ENCODE measurements at places on chromosomes 3 and 15. TPM values are rescaled to one million over a fixed set of nuclear protein-coding genes. Genes with fewer than 3 reads are reported as not detected.

- H3K36me3 ChIP-seq = peaks cover 2% of the 10 kb centered on the region
- peaks cover 2% of the 10 kb centered on the region for H3K27me3 ChIP-seq
- no peaks in the 10 kb centered on the region for H3K4me1 ChIP-seq
- no peak overlapping the region for H3K27ac ChIP-seq
- H3K4me3 ChIP-seq = no peak overlapping the region
Observed at GRCh38 chr15:59205839-59206622, 612 bp upstream of the LDHAL6B start.

DNA sequence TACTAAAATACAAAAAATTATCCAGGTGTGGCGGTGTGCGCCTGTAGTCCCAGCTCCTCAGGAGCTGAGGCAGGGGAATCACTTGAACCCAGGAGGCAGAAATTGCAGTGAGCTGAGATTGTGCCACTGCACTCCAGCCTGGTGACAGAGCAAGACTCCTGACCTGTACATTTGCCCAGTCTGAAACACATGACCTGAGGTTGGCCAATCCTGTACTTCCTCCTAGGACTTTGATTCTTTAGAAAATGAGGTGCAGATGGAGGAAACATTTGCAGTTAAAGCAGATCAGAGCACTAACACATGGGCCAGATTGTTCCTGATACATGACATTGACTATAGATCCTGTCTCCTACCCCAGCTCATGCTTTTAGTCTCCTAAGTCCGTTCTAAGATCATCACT, 28.9 kb upstream of the LPP start:
- no peak overlapping the region for H3K27ac ChIP-seq
- H3K36me3 ChIP-seq = no peaks in the 10 kb centered on the region
- no peak for DNase-seq
- no peak overlapping the region for H3K4me3 ChIP-seq
- peaks cover 6% of the 10 kb centered on the region for H3K4me1 ChIP-seq

GRCh38 chr15:89335298-89336041, 846 bp upstream of the POLG start:
- no peak for DNase-seq
- H3K27ac ChIP-seq = peak overlapping the region; percentile 93
- peaks cover 8% of the 10 kb centered on the region for H3K27me3 ChIP-seq
- peak overlapping the region; percentile 84 for H3K4me3 ChIP-seq
- peaks cover 46% of the 10 kb centered on the region for H3K4me1 ChIP-seq

- no peaks in the 10 kb centered on the region for H3K36me3 ChIP-seq
- no peaks in the 10 kb centered on the region for H3K4me1 ChIP-seq
- no peak for DNase-seq
- no peaks in the 10 kb centered on the region for H3K27me3 ChIP-seq
- H3K4me3 ChIP-seq = no peak overlapping the region
Observed at GRCh38 chr3:27095553-27096222, 273.5 kb downstream of the NEK10 start.

- no peak overlapping the region for H3K4me3 ChIP-seq
- no peaks in the 10 kb centered on the region for H3K36me3 ChIP-seq
Observed at GRCh38 chr3:14771593-14772497, 46.9 kb upstream of the FGD5 start.

Gene CMTM7
- total RNA-seq = 47.0 TPM

Gene CHST13
- total RNA-seq = not detected

- no peaks in the 10 kb centered on the region for H3K4me1 ChIP-seq
- DNase-seq = no peak
- no peak overlapping the region for H3K4me3 ChIP-seq
- no peaks in the 10 kb centered on the region for H3K36me3 ChIP-seq
Observed at GRCh38 chr3:72041511-72041910, 256.6 kb upstream of the PROK2 start.

Gene SLC6A20
- total RNA-seq = not detected

DNA sequence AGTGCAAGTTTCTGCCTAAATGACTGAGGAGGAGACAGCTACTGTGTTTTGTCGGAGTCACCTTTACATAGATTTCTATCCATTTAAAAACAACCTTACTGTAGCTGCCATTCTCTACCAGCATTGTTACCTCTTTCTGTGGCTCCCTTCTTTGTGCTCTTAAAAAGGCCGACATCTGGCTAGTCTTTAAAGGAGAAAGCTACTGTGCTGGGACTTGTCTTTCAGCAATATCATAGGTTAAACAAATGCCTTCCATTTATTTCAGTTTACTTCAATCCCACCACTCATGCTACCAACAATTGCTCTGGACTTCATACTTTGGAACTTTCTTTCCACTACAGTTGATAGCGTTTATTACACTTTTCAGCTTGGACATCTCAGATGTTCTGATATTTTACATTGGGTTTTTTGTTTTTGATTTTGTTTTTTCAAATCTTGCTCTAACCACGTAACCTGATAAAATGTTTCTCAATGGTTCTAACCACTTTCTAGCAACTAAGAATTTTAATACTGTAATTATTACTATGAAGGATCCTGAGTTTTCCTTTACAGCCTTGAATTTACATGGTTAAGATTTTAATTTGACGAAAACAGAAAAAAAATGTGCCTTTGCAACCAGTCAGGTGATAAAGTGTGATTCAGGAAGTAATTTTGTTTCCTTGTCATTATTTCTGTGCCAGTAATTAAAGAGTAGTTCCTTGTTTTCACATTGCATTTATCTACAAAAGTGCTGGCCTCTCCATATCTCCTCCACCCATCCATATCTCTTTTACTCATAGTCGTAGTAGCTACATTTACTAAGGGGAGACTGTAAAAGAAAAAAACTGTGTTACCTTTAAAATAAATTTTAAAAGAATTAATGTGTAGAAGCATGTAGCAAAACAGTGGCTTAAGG, 1.3 kb upstream of the CBLB start:
- H3K4me3 ChIP-seq = peak overlapping the region; percentile 94
- no peak overlapping the region for H3K27ac ChIP-seq
- no peak for DNase-seq
- H3K36me3 ChIP-seq = peaks cover 29% of the 10 kb centered on the region

GRCh38 chr3:176954517-176954916, 242.8 kb downstream of the TBL1XR1 start:
- H3K27me3 ChIP-seq = peaks cover 3% of the 10 kb centered on the region
- H3K4me1 ChIP-seq = no peaks in the 10 kb centered on the region
- no peak overlapping the region for H3K27ac ChIP-seq
- H3K36me3 ChIP-seq = no peaks in the 10 kb centered on the region

Gene XIRP1
- 0.03 TPM for total RNA-seq

DNA sequence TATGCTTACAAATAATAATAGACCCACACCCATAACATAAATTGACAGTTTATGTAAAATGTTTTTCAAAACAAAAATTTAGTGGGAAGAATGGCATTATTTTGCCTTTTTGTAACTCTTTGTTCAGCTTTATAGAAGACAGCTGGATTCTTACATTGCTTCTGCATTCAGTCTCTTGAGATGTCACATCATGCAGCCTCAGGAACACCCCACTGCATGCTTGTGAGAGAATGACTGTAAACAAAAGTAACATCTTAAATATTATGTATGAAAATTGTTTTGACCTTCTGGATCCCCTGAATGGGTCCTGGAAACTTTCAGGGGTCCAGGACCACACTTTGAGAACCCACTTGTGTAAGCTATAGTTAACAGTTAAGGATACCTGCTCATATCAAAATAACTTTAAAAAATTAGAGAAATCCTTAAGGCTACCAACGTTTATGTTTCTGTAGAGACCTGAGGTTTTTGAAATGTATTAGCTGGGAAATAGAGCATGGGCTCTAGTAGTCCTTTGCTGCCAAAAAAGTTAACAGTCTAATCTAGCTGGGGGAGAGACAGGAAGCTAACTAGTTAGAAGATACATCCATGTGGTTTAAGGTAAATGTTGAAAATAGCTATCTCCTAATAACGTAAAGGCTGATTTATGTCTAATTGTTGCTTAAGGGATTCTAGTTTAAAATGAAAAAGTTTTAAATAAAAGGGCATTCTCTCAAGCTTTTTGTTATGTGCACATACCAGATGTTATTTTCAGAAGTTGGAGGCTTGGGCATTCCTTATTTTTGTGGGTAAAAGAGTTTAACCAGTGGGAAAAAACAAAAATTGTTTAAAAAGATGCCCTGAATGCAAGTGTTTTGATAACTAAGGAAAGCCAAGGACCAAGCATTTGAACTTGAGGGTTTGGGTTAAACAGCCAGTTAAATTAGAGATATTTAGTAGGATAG, 3.8 kb downstream of the USP3 start:
- peaks cover 6% of the 10 kb centered on the region for H3K36me3 ChIP-seq
- peak overlapping the region; percentile 14 for H3K27ac ChIP-seq
- H3K4me1 ChIP-seq = peaks cover 76% of the 10 kb centered on the region
- H3K27me3 ChIP-seq = no peaks in the 10 kb centered on the region
- no peak for DNase-seq

DNA sequence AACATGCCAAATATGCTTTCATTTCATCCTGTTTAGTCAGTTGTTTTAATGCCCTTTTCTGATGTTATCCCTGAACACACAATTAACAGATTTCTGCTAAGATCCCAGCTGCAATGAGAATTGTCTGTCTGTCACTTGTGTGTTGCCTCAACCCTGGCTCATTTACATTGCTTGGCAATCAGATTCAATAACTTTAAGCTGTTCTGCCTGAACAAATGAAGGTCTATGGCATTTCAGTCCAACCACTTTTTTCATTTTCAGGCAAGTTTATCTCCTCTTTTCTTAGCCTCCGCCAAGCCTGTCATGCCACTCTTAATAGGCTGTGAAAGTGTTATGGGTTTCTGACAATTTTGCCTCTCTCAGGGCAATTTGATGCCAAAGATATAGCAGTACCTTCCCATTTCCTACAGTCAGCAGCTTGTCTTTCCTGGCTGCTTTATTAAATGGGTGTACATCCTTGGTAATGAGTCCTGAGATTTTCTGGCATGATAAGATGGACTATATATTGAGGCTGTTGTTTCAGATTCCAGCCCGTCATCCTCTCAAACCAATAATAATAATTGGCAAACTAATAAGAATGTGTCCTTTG, 68.7 kb upstream of the ADAMTS9 start:
- H3K4me1 ChIP-seq = no peaks in the 10 kb centered on the region
- H3K36me3 ChIP-seq = no peaks in the 10 kb centered on the region

DNA sequence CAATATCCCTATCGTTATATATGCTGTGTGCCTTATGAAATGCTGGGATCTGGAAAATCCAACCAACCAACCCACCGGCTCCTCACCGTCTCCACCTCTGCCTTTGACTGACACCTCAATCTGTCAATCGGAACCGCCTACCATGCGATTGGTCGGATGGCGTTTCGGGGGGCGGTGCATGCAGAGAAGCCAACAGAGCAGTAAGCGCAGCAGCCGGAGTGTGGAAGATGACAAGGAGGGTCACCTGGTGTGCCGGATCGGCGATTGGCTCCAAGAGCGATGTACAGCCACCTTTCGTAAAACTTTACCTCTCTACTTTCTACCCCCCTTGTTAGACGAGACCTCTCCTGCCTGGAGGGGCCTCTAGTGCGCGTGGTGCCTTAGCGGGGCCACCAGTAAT, 6.3 kb downstream of the CLK3 start:
- no peak overlapping the region for H3K27ac ChIP-seq
- no peak for DNase-seq
- H3K4me3 ChIP-seq = no peak overlapping the region
- no peaks in the 10 kb centered on the region for H3K27me3 ChIP-seq
- peaks cover 65% of the 10 kb centered on the region for H3K4me1 ChIP-seq
- peaks cover 96% of the 10 kb centered on the region for H3K36me3 ChIP-seq

Gene SAMD7
- not detected for total RNA-seq

- H3K4me3 ChIP-seq = no peak overlapping the region
- no peaks in the 10 kb centered on the region for H3K27me3 ChIP-seq
- no peak overlapping the region for H3K27ac ChIP-seq
- DNase-seq = no peak
- H3K4me1 ChIP-seq = no peaks in the 10 kb centered on the region
Observed at GRCh38 chr3:57948781-57949242, 59.4 kb upstream of the FLNB start.

Gene ZNF860
- total RNA-seq = 0.08 TPM

DNA sequence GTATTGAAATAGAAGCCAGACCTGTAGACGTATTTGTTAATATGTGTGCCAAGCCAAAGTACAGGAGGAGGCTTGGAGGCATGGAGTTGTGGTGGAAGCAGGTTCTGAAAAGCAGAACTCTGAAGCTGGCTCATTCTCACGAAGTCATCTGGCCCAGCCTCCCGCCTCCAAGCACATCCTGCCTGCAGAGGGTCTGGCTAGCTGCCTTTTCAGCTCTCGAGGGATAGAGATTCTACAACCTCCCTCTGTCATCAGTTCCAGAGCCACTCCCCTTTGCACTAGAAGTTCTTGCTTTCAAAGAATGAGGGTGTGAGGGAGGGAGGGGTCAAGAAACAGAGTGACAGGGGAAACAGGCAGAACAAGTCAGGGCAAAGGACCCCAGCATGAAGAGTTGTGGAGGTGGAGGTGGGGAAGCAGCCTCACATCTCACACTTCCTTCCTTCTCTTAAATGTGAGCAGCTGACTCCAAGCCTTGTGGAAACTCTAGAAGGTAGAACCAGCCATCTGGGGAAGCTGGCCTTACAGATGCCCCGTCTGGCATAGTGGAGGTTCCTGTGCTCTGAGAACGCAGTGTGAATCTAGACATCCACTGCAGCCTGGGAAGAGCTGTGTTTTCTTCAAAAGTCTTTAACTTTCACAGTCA, 95.3 kb downstream of the SLC49A4 start:
- H3K4me1 ChIP-seq = peaks cover 29% of the 10 kb centered on the region
- no peak overlapping the region for H3K4me3 ChIP-seq
- H3K27me3 ChIP-seq = peaks cover 5% of the 10 kb centered on the region
- H3K27ac ChIP-seq = no peak overlapping the region

- no peak overlapping the region for H3K27ac ChIP-seq
- DNase-seq = no peak
- no peak overlapping the region for H3K4me3 ChIP-seq
- H3K4me1 ChIP-seq = no peaks in the 10 kb centered on the region
Observed at GRCh38 chr3:63384382-63384781, 106.3 kb downstream of the SYNPR start.

Gene PRR20G
- not detected for total RNA-seq

Gene ADAMTS17
- 0.38 TPM for total RNA-seq

Gene GNAT1
- total RNA-seq = not detected

GRCh38 chr3:117434661-117435412, 725.3 kb downstream of the TUSC7 start:
- DNase-seq = no peak
- no peak overlapping the region for H3K27ac ChIP-seq
- no peaks in the 10 kb centered on the region for H3K4me1 ChIP-seq
- H3K4me3 ChIP-seq = no peak overlapping the region

Gene SUSD5
- total RNA-seq = not detected

Gene OR5K2
- not detected for total RNA-seq

Gene FOXB1
- 5.2 TPM for total RNA-seq

GRCh38 chr3:107910713-107911259, 180.0 kb downstream of the CD47 start:
- H3K4me1 ChIP-seq = peaks cover 16% of the 10 kb centered on the region
- H3K4me3 ChIP-seq = no peak overlapping the region
- H3K27ac ChIP-seq = no peak overlapping the region
- peaks cover 3% of the 10 kb centered on the region for H3K27me3 ChIP-seq

- DNase-seq = no peak
- no peaks in the 10 kb centered on the region for H3K27me3 ChIP-seq
- no peak overlapping the region for H3K27ac ChIP-seq
- H3K4me3 ChIP-seq = no peak overlapping the region
- H3K4me1 ChIP-seq = no peaks in the 10 kb centered on the region
Observed at GRCh38 chr3:8485141-8485870, 16.3 kb upstream of the LMCD1 start.

GRCh38 chr3:18575573-18575972, 150.4 kb upstream of the SATB1 start:
- no peak overlapping the region for H3K4me3 ChIP-seq
- H3K36me3 ChIP-seq = peaks cover 20% of the 10 kb centered on the region
- peaks cover 5% of the 10 kb centered on the region for H3K4me1 ChIP-seq
- H3K27ac ChIP-seq = no peak overlapping the region
- no peaks in the 10 kb centered on the region for H3K27me3 ChIP-seq
- no peak for DNase-seq
